ENCODE measurements at places on chromosomes 2 and 18.

DNA sequence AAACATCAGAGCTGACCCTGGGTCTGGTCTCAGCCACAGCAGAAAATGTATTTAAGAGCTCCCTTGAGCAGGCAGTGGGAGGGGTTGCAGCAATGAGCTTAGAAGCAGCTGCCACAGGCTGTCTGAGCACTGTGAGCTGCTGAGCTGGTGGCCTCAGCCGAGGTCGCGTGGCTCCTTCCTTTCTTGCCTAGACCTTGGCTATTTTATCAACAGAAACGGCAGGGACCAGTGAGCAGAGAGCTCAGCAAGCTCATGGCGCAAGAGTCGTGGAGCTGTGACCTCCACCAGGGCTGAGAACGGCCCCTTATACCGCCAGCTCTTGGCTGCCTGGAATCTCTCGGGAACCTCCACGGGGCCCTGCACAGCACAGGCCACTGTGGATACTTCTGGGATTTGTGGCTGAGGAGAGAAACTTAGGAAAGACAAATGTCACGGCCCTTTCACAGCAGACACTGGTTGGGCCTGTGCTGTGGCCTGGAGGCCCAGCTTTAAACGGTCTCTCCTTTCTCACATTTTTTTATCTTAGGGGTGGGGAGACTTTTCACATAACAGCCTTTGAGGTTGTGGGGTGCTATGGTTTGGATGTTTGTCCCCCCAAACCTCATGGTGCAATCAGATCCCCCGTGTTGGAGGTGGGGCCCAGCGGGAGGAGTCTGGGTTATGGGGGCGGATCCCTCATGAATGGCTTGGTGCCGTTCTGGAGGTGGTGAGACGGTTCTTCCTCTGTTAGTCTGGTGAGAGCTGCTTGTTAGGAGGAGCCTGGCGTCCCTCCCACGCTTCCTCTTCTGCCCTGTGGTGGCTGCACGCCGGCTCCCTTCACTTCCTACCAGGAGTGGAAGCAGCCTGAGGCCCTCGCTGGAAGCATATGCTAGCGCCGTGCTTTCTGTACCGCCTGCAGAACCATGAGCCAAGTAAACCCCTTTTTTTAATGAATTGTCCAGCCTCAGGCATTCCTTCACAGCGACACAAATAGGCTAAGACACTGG, 1.7 kb downstream of the ALLC start:
- DNase-seq: peak; percentile 28

DNA sequence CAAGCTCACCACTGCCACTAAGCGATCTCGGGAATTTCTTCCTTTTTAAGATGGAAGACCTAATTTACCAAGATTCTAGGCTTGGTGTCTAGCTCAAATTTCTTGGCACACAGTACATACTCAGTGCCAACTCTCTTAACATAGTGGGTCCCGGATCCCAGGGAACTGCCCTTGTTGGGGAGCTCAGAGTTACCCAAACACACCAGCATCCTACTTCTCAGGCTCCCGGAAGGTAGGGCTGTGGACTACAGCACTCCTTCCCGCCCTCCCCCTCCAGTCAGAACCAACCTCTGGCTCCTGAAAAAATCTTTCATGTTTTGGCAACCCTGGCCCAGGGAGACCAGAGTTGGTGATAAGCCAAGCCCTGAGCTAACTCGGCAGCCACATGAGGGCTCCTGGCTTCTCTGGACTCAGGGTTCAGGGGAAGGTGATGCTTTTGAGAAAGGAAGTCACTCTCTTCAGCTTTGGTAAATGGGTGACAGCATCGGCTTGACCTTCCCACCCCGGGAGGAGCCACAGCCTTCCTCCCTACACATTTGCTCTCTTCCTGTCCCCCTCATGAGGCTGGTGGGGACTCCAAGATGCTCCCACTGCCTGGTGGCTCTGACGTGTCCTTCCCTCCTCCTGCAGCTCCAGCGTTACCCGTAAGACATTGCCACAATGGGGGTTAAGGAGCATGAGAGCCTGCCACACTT, 8.8 kb downstream of the ODC1 start:
- no peak for DNase-seq

- no peak for DNase-seq
Measured at GRCh38 chr2:176187200-176187898, 1.1 kb upstream of the HOXD1 start.

DNA sequence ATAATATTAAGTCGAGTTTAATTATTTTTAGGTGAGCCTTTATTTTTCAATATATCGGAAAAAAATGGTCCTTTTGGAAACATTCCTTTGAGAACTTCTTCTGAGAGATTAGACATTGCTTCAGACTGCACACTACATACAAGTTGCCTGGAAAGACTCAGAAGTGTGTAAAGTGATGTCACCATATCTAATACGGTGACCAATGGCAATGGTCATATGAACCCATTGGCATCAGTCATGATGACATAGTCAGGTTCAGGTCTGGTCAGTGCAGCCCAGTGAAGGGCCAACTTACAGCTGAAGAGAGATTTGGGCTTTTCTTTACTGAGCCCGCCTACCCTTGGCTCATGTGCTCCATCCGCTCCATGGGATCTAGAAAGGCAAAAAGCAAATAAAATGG, 283.5 kb upstream of the EPAS1 start:
- no peak for DNase-seq

DNA sequence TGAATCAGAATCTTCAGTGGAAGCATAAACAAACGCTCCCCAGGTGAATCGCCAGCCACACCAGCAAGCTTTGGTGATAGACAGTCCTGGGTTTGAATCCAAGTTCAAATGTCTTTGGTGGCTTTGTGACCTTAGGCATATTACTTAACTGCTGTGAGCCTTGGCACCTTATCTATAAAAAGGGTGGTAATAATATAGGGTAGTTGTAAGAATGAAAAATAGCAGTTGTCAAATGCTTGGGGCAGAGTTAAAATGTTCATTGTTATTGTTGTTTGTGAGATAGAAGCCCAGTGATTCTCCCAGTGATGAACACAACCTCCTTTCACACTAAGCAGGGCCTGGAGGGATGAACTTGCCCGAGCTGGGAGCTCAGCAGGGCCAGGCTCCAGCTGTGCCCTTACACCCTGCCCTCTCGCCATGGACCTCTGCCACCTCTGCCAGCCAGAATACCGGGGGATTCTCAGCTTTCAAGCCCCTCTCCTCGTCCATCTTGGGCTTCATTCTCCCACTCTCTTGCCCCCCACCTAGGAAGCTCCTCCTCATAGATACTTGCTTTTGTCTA, 6.1 kb upstream of the TMBIM1 start:
- no peak for DNase-seq

DNA sequence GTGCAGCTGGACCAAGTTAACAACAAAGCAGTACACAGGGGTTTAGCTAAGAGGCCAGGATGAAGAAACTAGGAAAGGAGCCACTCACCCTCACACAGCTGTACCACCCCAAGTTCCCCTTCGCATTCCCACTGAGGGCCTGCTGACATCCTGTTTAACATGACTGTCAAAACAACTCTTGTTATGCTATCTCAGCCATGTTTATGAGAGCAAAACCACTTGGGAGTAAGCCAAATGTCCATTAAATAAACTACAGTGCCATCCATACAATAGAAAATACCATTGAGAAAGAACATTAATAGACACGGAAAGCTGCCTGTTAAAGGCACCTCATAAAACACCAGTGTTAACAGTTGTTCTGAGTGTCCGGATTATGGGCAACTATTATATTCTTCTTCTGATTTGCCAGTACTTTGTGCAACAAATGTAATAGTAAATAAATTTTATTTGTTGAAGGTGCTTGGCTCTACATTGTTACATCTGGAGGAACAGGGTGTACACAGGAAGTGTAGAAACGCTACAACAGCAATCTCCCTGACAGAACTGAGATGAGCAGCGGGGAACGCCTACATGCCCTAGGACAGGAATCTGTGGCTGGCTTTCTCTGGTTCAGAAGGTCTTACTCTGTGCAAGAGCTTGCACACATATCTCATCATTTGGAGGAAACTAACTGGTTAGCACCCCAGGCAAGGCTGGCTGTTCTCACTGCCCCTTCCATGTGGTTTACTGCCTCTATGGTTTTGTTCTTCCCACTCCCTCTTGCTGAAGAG, 85.6 kb downstream of the EHD3 start:
- DNase-seq: peak; percentile 74

GRCh38 chr18:28071199-28071598, 105.7 kb downstream of the CDH2 start:
- no peak for DNase-seq

DNA sequence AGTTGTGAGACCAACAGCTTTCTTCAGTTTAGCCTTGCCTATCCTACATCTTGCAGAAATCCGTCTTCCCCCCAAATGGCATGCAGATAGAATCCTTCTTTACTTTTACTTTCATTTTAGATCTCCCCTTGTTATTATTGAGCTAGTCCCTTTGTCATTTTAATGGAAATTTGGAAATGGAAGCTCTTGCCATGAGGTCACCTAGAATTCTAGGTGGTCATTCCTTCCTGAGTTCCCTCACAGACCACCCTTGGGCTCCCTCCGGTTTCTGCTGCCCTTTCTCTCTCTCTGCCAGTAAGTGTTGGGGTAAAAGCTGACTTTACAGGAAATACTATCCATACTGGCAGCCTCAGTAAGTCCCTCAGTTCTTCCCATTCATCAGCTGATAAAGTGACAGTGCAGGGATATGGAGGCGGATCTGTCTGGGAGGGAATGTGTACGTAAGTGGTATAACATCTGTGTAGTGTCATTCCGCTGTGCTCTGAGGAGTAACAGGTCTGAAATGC, 30.2 kb downstream of the ARHGAP25 start:
- no peak for DNase-seq

GRCh38 chr2:18896125-18896764, 306.9 kb upstream of the NT5C1B start:
- no peak for DNase-seq

DNA sequence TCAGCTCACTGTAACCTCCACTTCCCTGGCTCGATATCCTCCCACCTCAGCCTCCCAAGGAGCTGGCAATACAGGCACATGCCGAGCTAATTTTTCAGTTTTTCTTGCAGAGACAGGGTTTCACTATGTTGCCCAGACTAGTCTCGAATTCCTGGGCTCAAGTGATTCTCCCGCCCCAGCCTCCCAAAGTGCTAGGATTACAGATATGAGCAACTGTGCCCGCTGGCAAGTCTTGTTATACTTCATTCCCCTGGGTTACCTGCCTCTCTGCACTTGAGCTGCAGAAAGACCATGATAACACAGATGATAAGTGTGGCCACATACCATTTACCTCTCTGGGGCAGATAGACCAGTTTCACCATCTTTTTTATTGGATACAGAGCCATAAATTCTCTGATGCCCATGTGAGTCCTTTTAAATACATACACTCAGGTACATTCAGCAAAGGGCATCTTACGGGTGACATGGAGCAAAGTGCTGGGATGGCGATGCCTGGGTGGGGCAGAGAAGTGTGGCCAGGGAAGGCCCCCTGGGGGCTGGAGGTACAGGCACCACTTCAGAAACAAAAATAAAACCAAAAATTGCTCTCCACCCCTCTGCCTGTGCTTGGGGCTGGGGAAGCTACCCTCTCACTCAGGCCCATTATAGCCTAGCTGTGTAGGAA, 20.4 kb downstream of the CCT7 start:
- no peak for DNase-seq

- DNase-seq: no peak
Measured at GRCh38 chr2:105866216-105867185, 121.8 kb downstream of the NCK2 start.

DNA sequence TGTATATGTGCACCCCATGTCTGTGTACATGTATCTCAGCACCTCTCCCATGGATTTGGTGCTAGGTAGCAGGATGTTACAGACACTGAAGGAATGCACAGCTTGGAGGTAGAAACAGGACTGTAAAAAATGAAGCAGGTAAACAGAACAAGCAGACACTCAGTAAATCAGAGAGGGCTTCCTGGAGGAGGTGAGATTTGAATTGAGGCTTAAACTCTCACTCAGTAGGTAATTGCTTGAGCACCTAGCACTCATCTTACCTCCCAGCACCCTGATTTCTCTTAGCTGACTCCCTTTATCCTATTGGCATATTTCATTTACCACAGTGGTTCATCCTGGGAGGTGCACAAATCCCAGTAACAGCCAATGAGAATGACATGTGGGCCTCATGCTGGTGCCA, 537.9 kb upstream of the RAB6C start:
- DNase-seq: no peak

DNA sequence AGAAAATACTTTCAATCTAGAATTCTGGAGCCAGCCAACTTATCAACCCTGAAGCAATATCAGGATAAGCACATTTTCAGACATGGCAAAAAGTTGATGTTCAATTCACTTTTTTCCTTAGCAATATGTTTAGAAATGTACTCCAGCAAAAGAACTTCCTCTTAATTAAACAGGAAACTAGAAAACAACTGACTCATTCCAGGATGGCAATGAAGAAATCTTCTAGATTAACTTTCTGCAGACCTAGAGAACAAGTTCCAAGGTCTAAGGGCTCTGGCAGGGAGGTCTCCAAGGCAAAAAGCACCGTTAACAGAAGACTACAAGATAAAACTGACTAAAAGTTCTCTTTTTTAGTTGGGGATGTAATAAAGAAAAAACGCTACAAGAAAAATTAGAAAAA, 69.2 kb upstream of the VWC2L start:
- peak; percentile 56 for DNase-seq

DNA sequence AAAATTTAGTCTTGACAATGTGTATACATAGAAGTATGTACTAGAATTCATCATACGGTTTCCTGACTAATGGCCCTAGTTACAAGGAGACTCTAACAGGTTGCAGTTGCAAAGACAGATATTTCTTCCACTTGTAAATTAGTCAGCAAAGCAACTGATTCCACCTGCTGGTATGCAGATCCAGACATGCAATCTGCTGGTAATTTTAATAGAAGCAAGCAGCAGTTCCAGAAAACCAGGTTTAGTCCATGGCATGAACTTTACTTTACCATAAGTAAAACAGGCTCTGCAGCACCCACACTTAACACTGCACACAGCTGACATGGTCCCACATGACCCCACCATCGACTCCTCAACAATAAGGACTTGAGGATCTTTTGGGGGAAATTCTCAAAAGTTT, 110.9 kb upstream of the SP3 start:
- DNase-seq: no peak

- DNase-seq: no peak
Measured at GRCh38 chr2:219619235-219619634, 8.2 kb upstream of the SLC4A3 start.

All from hematopoietic multipotent progenitor cell treated with erythropoietin and hydrocortisone succinate and interleukin-3 and kit ligand, for 4 days (in vitro differentiated cells).